GM23338 (cell line): ENCODE measurements at places on chromosomes 2 and 18.

- no peak overlapping the region; the same call in 1 of the 2 replicates for H3K27ac ChIP-seq
- peaks cover 5% of the 10 kb centered on the region; the same call in 1 of the 2 replicates for H3K4me1 ChIP-seq
- DNase-seq = no peak
- H3K27me3 ChIP-seq = no peaks in the 10 kb centered on the region
- no peaks in the 10 kb centered on the region for H3K36me3 ChIP-seq
- no peak overlapping the region for H3K4me3 ChIP-seq
Observed at GRCh38 chr2:69801745-69802290, 27.6 kb upstream of the GMCL1 start.

DNA sequence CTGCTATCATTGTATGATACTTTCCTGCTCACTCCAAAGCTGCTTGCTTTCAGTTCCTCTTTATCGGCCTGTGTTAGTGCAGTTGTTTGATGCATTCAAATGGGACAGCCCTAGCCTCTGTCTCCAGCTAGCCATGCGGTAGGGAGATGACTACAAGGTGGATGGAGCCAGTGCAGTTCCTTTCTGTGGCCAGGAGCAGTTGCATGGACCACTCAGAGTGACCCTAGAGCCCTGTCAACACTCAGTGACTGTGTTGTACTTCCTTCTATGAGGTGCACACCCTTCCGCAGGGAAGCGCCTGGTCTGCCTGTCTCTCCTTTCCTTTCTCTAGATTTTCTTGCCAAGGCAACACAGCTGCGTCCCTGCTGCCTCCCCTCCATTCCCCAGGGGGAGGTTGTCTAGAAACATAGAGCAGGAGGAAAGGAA, 33.8 kb downstream of the KCNS3 start:
- H3K4me1 ChIP-seq = peaks cover 27% of the 10 kb centered on the region
- no peak overlapping the region for H3K27ac ChIP-seq
- no peaks in the 10 kb centered on the region for H3K27me3 ChIP-seq
- no peak for DNase-seq
- H3K4me3 ChIP-seq = no peak overlapping the region
- H3K36me3 ChIP-seq = no peaks in the 10 kb centered on the region

DNA sequence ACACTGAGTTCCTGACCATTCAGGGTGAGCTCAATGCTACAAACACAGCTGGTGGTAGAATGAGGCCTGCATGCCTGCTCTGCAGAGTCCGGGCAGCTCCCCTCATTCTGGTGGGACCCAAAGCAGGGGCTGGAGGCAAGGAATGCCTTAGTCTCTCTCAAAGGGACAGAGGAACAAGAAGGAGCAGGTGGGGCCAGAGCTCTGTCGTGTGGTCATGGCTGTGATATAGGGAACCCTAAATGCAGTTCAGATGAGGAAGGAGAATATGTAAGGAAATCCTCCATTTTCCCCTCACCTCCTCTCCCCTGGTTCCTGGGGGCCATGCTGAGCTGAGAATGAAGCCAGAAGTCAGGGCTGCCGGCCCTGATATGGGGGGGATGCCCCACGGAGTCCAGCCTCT, 334.3 kb downstream of the CYP26B1 start:
- H3K27me3 ChIP-seq = no peaks in the 10 kb centered on the region
- no peak overlapping the region for H3K27ac ChIP-seq
- H3K4me1 ChIP-seq = no peaks in the 10 kb centered on the region
- no peak overlapping the region for H3K4me3 ChIP-seq

DNA sequence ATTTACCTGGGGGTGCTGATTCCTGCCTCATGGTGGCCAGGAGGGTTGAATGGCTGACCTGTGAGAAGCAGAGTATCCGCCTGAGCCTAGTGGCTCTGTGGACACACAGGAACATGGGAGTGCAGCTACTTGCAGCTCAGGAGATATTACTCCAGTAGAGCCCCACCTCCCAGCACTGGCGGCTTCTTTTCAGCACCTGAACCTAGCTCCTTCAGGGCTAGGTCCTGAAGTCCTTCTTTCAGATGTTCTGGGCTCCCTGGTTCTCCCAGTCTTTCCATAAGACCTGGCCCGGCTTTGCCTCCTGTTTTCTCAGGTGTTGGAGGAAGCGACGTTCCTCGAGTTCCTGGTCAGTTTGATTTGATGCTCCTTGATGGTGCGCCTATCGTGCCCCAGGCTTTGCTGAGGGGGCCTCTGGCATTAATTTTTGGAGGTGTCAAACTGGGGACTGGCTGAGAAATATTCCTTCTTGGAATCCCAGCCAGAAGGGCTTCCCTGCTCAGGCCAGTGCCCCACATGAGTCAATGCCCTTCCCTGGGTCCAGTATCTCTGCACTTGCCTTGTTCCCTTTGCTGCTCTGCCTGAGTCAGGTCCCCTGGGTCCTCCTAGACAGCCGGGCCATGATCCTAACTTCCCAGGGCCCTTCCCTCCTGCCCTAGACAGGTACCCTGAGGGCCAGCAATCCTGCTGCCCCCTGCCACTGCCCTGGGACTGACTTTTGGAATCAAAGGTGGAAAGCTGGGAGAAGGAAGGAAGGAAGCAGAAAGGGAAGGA, 110.7 kb upstream of the HAAO start:
- no peak overlapping the region for H3K4me3 ChIP-seq
- DNase-seq = no peak
- H3K27me3 ChIP-seq = no peaks in the 10 kb centered on the region
- no peak overlapping the region for H3K27ac ChIP-seq

DNA sequence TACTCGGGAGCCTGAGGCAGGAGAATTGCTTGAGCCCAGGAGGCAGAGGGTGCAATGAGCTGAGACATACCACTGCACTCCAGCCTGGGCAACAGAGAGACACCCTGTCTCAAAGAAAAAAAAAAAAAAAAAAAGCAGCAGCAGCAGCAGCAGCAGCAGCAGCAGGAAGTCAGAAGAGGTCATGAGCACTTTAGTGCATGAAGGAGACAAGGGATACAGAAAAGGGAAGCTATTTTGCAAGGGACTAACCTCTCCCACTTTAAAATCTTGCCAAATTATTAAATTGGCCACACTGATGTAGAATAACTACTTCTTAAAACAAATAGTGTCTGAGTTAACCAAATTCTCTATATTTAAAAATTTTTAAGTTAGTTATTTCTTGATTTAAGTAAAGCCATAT, 113.4 kb upstream of the PDE1A start:
- H3K27ac ChIP-seq = no peak overlapping the region
- no peaks in the 10 kb centered on the region for H3K4me1 ChIP-seq
- no peak for DNase-seq
- H3K36me3 ChIP-seq = no peaks in the 10 kb centered on the region
- H3K4me3 ChIP-seq = no peak overlapping the region

GRCh38 chr2:197674591-197674990, 796 bp downstream of the RFTN2 start:
- H3K4me1 ChIP-seq = peaks cover 40% of the 10 kb centered on the region
- peak overlapping the region; percentile 43 for H3K4me3 ChIP-seq
- DNase-seq = no peak

DNA sequence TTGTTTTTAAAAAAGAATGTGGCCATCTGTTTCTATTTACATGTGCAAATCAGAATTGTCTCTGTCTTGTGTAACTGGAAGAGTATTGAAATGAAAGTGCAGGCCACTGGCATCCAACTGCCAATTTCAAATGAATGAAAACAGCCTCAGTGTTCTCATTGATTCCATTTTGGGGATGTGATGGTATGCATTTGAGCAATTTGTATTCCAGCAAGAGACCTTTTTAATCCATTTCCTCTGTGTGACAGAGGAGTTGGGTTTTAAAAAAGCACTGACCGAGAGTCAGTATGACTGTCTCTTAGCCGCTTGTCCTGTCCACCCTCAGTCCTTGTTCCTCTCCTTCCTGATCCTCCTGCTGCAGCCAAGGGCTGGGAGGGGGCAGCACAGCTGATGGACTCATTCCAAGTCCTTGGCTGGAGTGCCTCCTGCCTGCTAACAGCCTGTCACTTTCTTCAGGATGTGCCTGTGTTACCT, 50.0 kb downstream of the ASAP2 start:
- H3K27me3 ChIP-seq = no peaks in the 10 kb centered on the region
- peaks cover 31% of the 10 kb centered on the region for H3K4me1 ChIP-seq
- H3K27ac ChIP-seq = peak overlapping the region; percentile 75; the same call in 1 of the 2 replicates
- no peaks in the 10 kb centered on the region for H3K36me3 ChIP-seq

DNA sequence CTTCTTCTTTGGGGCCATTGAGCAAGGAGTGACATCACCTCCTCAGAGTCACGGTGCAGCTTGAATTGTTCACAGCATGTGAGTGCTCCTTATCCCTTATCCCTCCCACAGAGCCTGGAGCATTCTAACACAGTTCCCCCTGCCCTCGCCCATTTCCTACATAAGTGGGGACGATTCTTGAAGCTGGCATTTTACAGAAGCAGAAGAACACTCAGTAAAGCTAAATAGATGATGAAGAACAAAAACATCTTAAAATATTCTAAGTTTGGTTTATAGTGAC, 135.8 kb upstream of the APCDD1 start:
- no peak overlapping the region for H3K27ac ChIP-seq
- peak; percentile 8 for DNase-seq
- no peaks in the 10 kb centered on the region for H3K27me3 ChIP-seq
- no peak overlapping the region for H3K4me3 ChIP-seq

DNA sequence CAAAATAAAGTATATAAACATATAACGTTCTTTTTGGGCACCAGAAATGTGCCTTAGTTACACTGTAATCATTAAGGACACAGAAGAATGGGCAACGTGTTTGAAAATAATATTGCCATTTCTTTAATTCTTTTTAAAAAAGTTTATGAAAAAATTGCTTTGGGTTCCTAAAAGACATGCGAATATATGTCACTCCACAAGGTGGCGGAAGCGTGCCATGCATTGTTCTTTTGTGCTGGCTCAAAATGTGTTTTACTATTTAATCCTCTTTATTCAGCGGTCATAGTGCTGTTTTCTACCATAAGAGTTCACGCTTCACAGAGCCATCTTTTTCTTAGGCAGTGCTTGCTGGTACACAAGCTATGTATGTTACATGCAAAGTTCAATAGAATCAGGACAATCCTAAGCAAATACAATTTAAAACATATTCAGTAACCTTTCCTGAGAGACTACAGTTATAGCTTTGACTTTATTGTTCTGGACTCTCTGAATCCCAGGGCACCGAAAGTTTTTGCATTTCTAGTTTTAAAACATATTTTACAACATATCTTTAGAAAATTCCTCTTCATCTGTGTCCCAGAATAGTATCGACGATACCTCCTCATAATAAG, 147.8 kb upstream of the ERBB4 start:
- H3K36me3 ChIP-seq = no peaks in the 10 kb centered on the region
- no peaks in the 10 kb centered on the region for H3K4me1 ChIP-seq
- H3K4me3 ChIP-seq = no peak overlapping the region
- no peaks in the 10 kb centered on the region for H3K27me3 ChIP-seq

DNA sequence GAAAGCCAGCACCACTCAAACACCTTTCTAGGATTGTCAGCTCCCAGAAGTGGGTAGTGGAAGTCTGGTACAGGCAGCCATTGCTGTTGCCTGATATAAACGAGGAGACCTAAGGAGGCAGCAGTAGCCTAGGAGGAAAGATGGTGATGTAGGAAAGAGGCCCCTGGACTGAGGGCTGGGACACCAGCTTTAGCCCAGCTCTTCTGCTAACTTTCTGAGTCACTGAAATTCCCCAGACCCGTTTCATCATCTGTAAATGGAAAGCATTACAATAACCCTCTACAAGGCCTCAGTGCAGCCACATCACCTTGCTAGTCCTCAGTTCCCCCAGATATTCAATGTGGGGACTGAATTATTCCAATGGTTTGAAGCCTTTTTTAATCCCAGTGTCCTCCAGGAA, 336.5 kb downstream of the TNS1 start:
- no peak for DNase-seq
- no peak overlapping the region for H3K27ac ChIP-seq
- no peaks in the 10 kb centered on the region for H3K4me1 ChIP-seq
- H3K36me3 ChIP-seq = no peaks in the 10 kb centered on the region
- no peak overlapping the region for H3K4me3 ChIP-seq

DNA sequence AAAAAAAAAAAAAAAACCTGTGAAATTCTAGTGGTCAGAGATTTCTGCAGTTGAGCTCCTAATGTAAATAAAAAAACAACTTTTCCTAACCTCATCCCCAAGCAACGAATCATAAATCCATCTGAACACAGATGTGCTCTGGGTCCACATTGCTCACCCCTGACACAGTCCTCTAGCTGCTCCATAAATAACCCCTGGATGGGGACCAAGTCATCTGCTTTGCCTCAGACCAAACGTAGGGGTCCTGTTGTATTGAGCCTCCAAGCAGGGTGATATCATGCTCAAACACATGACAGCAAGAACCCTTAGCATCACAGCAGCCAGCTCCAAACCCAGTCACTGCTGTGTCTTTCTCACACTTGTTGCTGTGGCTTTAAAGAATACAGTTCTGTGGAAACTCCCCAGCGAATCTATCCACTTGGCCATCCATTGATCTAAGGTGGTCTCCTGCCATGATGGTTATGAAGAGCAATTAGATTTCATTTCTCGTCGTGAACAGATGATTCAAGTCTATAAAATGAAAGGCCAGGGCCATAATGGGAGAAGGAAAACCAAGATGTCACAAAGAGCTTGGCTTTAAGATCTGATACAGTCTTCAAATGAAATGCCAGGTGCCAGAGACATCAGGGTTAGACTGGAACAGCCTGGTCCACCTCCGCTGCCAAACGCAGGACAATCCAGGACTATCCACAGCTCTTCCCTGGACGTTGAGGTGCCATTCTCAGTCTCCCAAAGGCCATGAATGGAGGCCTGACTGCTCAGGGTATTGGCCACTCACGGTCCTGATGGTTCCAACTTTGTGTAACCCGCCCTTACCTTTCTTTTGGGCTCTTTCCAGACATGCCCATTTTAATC, 39.0 kb downstream of the TBC1D8 start:
- H3K36me3 ChIP-seq = no peaks in the 10 kb centered on the region
- no peak overlapping the region; the same call in 1 of the 2 replicates for H3K4me3 ChIP-seq
- peaks cover 76% of the 10 kb centered on the region for H3K4me1 ChIP-seq
- H3K27me3 ChIP-seq = no peaks in the 10 kb centered on the region
- no peak for DNase-seq
- H3K27ac ChIP-seq = peak overlapping the region; percentile 97; the same call in 1 of the 2 replicates

GRCh38 chr18:13381944-13382365, 163.4 kb downstream of the LDLRAD4 start:
- H3K27ac ChIP-seq = no peak overlapping the region
- no peaks in the 10 kb centered on the region for H3K27me3 ChIP-seq
- no peak for DNase-seq
- no peaks in the 10 kb centered on the region for H3K4me1 ChIP-seq
- H3K4me3 ChIP-seq = no peak overlapping the region

- no peaks in the 10 kb centered on the region for H3K27me3 ChIP-seq
- no peaks in the 10 kb centered on the region for H3K4me1 ChIP-seq
- H3K27ac ChIP-seq = no peak overlapping the region
- no peaks in the 10 kb centered on the region for H3K36me3 ChIP-seq
Observed at GRCh38 chr2:216257089-216257488, 115.2 kb downstream of the MARCHF4 start.

DNA sequence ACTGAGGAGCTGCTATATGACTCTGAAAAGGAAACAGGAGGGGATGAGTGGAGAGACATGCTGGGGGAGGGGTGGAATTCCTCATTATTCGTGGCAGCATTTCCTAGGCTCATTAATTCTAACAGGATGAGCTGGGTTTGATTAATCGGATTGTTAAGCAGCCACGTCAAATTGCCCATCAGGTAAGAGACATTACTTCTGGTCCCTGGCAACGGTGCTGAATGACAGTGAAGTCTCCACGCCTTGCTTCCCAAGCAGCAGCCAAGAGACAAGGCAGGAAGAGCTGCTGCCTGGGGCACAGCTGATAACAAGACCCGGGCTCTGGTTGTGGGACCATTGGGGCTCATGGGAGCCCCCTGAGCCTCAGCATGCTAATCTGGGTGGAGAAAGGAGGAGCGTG, 86.6 kb downstream of the MARCHF4 start:
- no peak overlapping the region for H3K27ac ChIP-seq
- H3K36me3 ChIP-seq = no peaks in the 10 kb centered on the region
- H3K4me3 ChIP-seq = no peak overlapping the region
- H3K27me3 ChIP-seq = no peaks in the 10 kb centered on the region
